ENCODE measurements at places on chromosomes 2 and 18. TPM values are rescaled to one million over a fixed set of nuclear protein-coding genes. Genes with fewer than 3 reads are reported as not detected.
A peak's percentile ranks its signal among the peaks of the same experiment; 100 is the strongest.

- H3K27ac ChIP-seq, result no peak overlapping the region
- H3K4me3 ChIP-seq, result no peak overlapping the region
- no peaks in the 10 kb centered on the region for H3K27me3 ChIP-seq
- DNase-seq, result no peak
- no peaks in the 10 kb centered on the region for H3K4me1 ChIP-seq
These were observed 17.2 kb downstream of the ME2 start for GRCh38 chr18:50896093-50896492.

GRCh38 chr2:75431763-75432162 lies 129.0 kb downstream of the EVA1A start:
- H3K27me3 ChIP-seq, result peaks cover 1% of the 10 kb centered on the region
- no peak overlapping the region for H3K4me3 ChIP-seq
- no peak overlapping the region for H3K27ac ChIP-seq
- H3K4me1 ChIP-seq, result peaks cover 2% of the 10 kb centered on the region
- DNase-seq, result no peak

DNA sequence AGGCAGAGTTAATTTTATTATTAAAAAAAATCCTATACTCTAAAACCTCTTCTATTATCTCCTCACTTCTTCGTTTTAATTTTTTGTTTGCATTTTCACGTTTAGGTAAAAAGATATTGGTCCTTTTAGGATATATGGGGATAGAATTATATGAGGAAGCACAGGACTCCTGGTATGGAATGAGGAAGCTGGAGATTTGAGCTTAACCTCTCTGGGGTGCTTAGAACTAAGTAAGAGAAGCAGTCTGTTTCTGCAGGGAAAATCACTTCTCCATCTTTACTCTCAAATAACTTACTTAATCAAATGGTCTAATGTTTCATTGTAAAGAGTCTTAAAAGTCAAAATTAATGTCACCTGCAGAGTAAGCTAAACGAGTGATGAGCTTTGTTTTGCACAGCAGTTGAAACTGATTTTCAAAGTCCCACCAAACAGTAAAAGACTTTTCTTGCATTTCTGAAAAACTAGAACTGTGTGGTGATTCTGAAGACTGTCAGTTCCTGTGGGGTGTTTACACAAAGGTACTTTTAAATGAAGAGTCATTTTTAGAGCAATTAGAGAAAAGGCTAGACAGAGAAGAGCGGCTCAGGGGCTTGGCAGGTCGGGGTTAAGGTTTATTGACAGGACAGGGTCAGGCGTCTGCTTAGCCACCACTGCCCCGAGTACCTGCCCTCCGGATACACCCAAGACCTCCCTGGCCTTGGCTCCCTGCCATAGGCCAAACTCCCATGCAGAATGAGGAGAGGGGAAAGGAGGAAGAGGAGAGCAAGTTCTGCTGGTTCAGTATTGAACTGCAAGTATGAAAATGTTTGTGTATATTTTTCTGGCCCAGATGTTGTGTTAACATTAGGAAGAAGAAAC lies 21.6 kb downstream of the METAP1D start:
- no peak overlapping the region for H3K27ac ChIP-seq
- H3K36me3 ChIP-seq, result no peaks in the 10 kb centered on the region
- H3K4me3 ChIP-seq, result no peak overlapping the region
- no peak for DNase-seq
- no peaks in the 10 kb centered on the region for H3K27me3 ChIP-seq
- H3K4me1 ChIP-seq, result peaks cover 9% of the 10 kb centered on the region

DNA sequence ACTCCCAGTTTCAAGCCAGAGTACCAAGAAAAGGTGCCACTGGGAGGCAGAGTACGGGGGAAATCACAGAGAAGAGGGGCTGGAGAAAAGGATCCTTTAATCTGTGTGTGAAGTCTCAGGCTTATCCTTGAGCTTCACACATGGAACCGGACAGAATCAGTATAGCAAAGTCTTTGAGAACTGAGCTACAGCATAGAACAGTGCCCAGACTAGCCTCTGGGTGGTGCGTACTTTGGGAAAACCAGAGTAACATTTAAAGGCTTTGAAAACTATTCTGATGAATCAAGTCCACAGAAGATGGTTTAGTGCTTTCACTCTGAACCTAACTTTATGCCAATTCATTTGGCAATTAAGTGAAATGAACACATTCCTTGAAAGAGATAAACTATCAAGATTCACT lies 83.1 kb downstream of the BABAM2 start:
- no peak overlapping the region for H3K27ac ChIP-seq
- H3K36me3 ChIP-seq, result peaks cover 11% of the 10 kb centered on the region
- no peaks in the 10 kb centered on the region for H3K27me3 ChIP-seq
- H3K4me1 ChIP-seq, result no peaks in the 10 kb centered on the region
- DNase-seq, result no peak

DNA sequence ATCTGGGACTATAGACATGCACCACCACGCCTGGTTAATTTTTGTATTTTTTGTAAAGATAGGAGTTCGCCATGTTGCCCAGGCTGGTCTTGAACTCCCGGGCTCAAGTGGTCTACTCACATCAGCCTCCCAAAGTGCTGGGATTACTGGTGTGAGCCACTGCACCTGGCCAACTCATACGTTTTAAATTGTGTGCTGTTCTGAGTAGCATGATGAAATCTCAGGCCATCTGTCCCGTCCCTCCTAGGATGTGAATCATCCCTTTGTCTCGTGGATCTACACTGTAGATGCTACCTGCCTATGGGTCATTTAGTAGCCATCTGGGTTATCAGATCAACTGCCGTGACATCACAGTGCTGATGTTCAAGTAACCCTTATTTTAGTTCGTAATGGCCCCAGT lies 38.5 kb upstream of the RMP24 start:
- peaks cover 6% of the 10 kb centered on the region for H3K36me3 ChIP-seq
- H3K4me1 ChIP-seq, result peaks cover 2% of the 10 kb centered on the region
- no peaks in the 10 kb centered on the region for H3K27me3 ChIP-seq

- peaks cover 11% of the 10 kb centered on the region for H3K36me3 ChIP-seq
- peaks cover 10% of the 10 kb centered on the region for H3K4me1 ChIP-seq
- H3K27me3 ChIP-seq, result no peaks in the 10 kb centered on the region
- no peak overlapping the region for H3K4me3 ChIP-seq
- DNase-seq, result no peak
- peak overlapping the region; percentile 7 for H3K27ac ChIP-seq
These were observed 294.5 kb downstream of the CCDC178 start for GRCh38 chr18:33146014-33146413.

- H3K36me3 ChIP-seq, result no peaks in the 10 kb centered on the region
- peaks cover 2% of the 10 kb centered on the region for H3K27me3 ChIP-seq
- no peak overlapping the region for H3K4me3 ChIP-seq
- H3K27ac ChIP-seq, result no peak overlapping the region
- DNase-seq, result no peak
These were observed 94.4 kb upstream of the RBBP8 start for GRCh38 chr18:22838639-22839277.

GRCh38 chr18:44682871-44683221 lies 2.2 kb downstream of the SETBP1 start:
- peaks cover 4% of the 10 kb centered on the region for H3K27me3 ChIP-seq
- H3K4me1 ChIP-seq, result peaks cover 18% of the 10 kb centered on the region
- no peak overlapping the region for H3K4me3 ChIP-seq
- DNase-seq, result no peak
- no peak overlapping the region for H3K27ac ChIP-seq
- H3K36me3 ChIP-seq, result no peaks in the 10 kb centered on the region

GRCh38 chr2:141513853-141514252 lies 617.0 kb downstream of the LRP1B start:
- DNase-seq, result no peak
- no peak overlapping the region for H3K27ac ChIP-seq
- H3K36me3 ChIP-seq, result no peaks in the 10 kb centered on the region
- H3K4me3 ChIP-seq, result no peak overlapping the region

GRCh38 chr2:4381773-4382172 lies 678.4 kb downstream of the DCDC2C start:
- H3K27ac ChIP-seq, result no peak overlapping the region
- H3K36me3 ChIP-seq, result no peaks in the 10 kb centered on the region
- H3K27me3 ChIP-seq, result no peaks in the 10 kb centered on the region
- H3K4me3 ChIP-seq, result no peak overlapping the region
- H3K4me1 ChIP-seq, result no peaks in the 10 kb centered on the region

DNA sequence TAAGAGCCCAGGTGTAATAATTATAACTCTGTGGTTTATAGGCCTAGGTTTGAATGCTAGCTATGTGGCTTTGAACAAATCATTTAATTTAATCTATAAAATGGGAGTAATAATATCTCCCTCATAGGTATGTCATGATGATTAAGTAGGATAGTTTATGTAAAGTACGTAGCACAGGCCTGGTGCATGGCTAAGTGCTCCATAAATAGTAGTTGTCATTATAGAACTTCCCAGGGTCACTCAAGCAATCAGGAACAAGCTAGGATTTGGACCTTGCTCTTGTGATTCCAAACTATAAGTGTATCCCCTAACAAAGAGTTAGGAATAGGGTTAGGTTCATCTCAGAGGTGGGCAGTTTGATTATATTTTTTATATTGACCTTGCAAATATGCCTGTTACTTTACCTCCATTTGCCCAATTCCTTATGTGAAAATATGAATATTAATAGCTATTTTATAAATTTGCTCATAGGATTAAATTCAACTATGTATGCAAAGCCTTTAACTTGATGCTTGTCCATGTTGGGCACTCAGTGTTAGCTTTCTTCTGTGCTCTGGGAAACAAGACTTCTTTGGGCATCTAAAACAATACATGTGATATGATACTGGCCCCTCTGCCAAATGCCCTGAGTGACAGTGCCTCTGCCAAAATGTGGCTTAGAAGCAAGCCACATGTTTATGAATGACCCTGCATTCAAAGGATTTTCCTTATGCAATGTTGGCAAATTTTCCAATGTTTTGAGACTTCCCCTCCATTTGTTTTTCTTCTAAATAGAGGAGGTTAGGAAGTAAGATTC lies 353.6 kb downstream of the KIAA1328 start:
- H3K4me1 ChIP-seq, result peaks cover 23% of the 10 kb centered on the region
- H3K27me3 ChIP-seq, result no peaks in the 10 kb centered on the region
- H3K4me3 ChIP-seq, result no peak overlapping the region
- DNase-seq, result no peak
- no peak overlapping the region for H3K27ac ChIP-seq
- H3K36me3 ChIP-seq, result no peaks in the 10 kb centered on the region

GRCh38 chr2:157339965-157340655 lies 14.5 kb upstream of the ERMN start:
- H3K4me3 ChIP-seq, result no peak overlapping the region
- peaks cover 3% of the 10 kb centered on the region for H3K27me3 ChIP-seq
- H3K4me1 ChIP-seq, result no peaks in the 10 kb centered on the region
- DNase-seq, result no peak
- H3K36me3 ChIP-seq, result peaks cover 13% of the 10 kb centered on the region

DNA sequence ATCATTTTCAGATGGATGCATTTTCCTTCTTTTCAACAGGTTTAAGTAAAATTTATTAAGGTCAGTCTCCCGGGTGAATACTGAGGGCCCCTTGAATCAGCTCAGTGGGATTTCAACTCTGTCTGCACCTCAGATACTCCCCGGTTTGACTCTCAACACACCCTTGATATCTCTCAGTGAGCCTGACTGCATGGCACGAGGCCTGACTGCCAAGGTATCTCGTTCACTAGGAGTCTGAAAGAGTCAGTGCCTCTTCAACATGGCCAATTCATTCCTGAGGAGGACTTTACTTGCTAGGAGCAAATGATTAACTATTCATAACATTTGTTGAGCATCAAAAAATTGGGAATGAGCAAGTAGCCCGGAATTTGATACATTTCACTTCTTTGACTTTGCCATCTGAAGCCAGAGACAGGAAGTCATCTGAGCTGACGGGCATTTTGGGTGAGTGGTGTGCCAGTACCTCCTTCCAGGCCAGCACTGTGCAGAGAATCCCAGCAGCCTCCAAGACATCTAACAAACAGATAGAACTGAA lies 81.0 kb downstream of the VAPA start:
- H3K4me1 ChIP-seq, result peaks cover 4% of the 10 kb centered on the region
- DNase-seq, result no peak
- H3K27ac ChIP-seq, result no peak overlapping the region
- peaks cover 16% of the 10 kb centered on the region for H3K36me3 ChIP-seq
- peaks cover 5% of the 10 kb centered on the region for H3K27me3 ChIP-seq

GRCh38 chr2:225282858-225283710 lies 116.4 kb upstream of the NYAP2 start:
- no peak overlapping the region for H3K27ac ChIP-seq
- H3K4me3 ChIP-seq, result no peak overlapping the region
- peak; percentile 23 for DNase-seq
- no peaks in the 10 kb centered on the region for H3K27me3 ChIP-seq
- H3K4me1 ChIP-seq, result peaks cover 11% of the 10 kb centered on the region
- H3K36me3 ChIP-seq, result no peaks in the 10 kb centered on the region

- no peak for DNase-seq
- H3K27ac ChIP-seq, result no peak overlapping the region
- H3K4me3 ChIP-seq, result no peak overlapping the region
- H3K4me1 ChIP-seq, result peaks cover 25% of the 10 kb centered on the region
- H3K36me3 ChIP-seq, result no peaks in the 10 kb centered on the region
These were observed 193.1 kb downstream of the SH3RF3 start for GRCh38 chr2:109322111-109322510.

DNA sequence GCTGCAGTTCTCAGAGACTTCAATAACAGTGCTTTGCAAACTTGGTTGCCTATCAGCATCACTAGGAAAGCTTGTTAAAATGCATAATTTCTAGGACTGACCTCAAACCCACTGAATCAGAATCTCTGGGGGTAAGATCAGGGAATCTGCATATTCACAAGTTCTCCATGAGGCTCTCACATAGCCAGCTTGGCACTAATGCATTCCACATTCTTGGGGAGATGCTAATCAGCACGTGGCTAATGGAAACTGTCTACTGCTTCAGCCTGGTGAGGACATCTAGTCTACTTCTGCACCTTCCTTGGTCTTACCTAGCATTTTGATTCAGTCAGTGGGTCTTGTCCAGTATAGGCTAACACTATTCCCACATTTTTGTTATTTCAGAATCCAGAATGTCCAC lies 56.3 kb downstream of the RBKS start:
- no peaks in the 10 kb centered on the region for H3K27me3 ChIP-seq
- H3K36me3 ChIP-seq, result no peaks in the 10 kb centered on the region
- no peaks in the 10 kb centered on the region for H3K4me1 ChIP-seq
- DNase-seq, result no peak
- no peak overlapping the region for H3K27ac ChIP-seq

DNA sequence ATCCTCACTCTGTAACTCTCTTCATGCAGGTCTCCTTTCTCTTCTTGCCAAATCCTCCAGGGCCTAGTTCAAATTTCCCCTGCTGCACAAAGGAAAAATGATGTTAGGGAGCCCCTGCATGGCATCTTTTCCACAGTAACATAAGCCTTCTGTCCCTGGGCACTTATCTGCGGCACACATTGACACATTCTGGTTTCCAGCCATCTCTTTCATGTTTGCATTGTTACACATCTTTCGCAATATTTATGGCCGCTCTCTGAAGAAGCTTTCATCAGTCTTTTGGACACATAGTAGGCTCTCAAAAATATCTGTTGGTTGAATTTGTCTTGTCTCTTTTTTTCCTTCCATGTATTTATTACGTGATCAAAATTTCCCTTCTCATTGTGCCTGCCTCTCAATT lies 1806.1 kb upstream of the PIK3C3 start:
- no peak overlapping the region for H3K4me3 ChIP-seq
- no peak overlapping the region for H3K27ac ChIP-seq
- H3K27me3 ChIP-seq, result no peaks in the 10 kb centered on the region
- H3K4me1 ChIP-seq, result no peaks in the 10 kb centered on the region

Gene C2orf69
- 27.3 TPM for total RNA-seq

Gene ACTG2
- total RNA-seq, result not detected

Gene CCDC74A
- total RNA-seq, result 0.54 TPM

Gene RIT2
- total RNA-seq, result not detected

Gene SKOR2
- 6.7 TPM for total RNA-seq

Gene TUBB8B
- total RNA-seq, result not detected

Gene CPO
- total RNA-seq, result not detected

Gene RAB17
- not detected for total RNA-seq

Gene C18orf54
- total RNA-seq, result 20.0 TPM

Gene TBR1
- not detected for total RNA-seq

Measured in glutamatergic neuron (in vitro differentiated cells).